Neural crest cell (in vitro differentiated cells): ENCODE measurements at places on chromosomes 5 and 9.

GRCh38 chr9:127200106-127200862 is 64.3 kb upstream of the GARNL3 start:
- DNase-seq: no peak

- DNase-seq: no peak
These were observed 150.2 kb downstream of the SGCD start for GRCh38 chr5:156477196-156477595.

GRCh38 chr9:4243877-4244812 is 55.7 kb downstream of the GLIS3 start:
- no peak for DNase-seq

- DNase-seq: peak; percentile 32
These were observed 530 bp downstream of the UCK1 start for GRCh38 chr9:131530546-131530919.

GRCh38 chr5:9089893-9090292 is 456.0 kb downstream of the SEMA5A start:
- no peak for DNase-seq

GRCh38 chr5:15614679-15615078 is 114.7 kb downstream of the FBXL7 start:
- no peak for DNase-seq

DNA sequence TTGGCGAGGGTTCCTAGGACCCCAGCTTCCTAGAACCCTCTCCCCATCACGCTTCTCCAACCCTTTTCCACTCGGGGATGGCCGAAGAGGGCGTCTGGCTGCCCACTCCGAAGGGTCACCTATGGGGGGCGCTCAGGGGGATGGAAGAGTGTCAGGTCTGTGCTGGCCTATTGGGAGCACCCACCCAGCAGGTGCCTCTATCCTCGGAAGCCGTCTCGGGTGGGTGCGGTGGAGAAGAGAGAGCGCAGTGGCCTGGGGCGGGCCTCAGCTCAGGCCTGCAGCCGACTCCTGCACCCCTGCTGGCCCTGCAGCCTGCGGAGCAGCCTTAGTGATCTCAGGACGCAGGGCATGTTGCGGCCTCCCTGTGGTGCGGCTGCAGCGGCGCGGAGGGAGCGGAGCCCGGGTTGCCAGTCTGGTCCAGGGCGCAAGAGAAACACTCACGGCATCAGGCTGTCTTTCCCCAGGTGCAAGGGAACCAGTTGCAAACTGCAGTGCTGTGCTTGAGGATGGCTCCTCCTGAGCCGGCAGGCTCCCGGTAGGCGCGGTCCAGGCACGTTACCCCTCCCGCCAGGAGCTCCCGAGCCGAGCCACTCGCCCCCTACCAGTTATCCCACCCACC is 1.5 kb upstream of the IRX2 start:
- DNase-seq: no peak

- no peak for DNase-seq
These were observed at the start of gene SLC25A2 for GRCh38 chr5:141303756-141304155. Gene SLC25A2, minus strand, starts transcription at chr5:141304049. Its CDS starts 184 bp downstream, at chr5:141303865.

GRCh38 chr5:84825606-84826005 is 440.9 kb upstream of the EDIL3 start:
- no peak for DNase-seq

GRCh38 chr5:127396490-127397155 is 106.0 kb downstream of the MEGF10 start:
- no peak for DNase-seq

GRCh38 chr9:1454616-1455347 is 404.6 kb downstream of the DMRT2 start:
- DNase-seq: no peak

DNA sequence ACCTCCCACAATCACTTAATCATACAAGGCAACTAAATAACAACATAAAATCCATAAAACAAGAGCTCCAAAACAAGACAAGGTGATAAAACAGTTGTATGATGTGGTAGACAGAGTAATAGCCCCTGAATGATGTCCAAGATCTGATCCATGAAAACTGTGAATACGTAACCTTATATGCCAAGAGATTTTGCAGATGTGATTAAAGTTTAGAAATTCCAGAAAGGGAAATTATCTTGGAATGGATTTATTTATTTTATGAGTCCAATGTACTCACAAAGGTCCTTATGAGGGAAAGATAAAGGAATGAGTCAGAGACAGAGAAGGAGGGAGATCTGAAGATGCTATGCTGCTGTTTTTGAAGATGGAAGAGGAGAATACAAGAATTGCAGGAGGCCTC is 1775.7 kb upstream of the C9orf72 start:
- no peak for DNase-seq

DNA sequence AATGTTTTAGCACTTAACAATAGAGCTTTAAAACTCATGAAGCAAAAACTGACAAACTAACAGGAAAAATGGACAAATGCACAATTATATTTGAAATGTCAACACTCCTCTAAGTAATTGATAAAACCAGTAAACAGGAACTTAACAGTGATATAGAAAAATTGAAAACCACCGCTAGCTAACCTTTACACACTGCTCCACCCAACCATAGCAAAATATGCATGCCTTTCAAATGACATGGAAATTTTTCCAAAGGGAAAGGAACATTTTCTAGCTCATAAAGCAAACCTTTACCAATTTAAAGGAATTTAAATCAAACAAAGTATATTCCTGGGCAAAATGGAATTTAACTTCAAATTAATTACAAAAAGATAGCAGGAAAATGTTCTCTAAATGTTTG is 109.2 kb downstream of the ADAMTS19 start:
- DNase-seq: no peak

DNA sequence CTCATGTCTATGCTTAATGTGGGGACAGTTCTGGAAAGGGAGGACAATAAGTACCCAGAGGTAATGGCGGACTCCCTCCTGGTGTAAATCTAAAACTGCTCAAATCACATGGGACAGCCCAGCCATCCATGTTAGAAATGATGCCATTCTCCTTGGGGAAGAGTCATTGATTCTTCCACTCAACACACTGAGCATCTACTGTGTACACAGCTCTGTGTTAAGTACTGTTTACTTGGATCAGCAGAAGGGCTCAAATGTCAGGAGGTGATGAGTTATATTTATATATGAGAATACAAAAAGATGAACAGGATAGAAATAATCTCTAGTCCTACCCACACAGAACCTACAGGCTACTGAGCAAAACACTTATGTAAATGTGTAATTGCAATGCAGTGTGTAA is 31.8 kb upstream of the NANS start:
- no peak for DNase-seq

DNA sequence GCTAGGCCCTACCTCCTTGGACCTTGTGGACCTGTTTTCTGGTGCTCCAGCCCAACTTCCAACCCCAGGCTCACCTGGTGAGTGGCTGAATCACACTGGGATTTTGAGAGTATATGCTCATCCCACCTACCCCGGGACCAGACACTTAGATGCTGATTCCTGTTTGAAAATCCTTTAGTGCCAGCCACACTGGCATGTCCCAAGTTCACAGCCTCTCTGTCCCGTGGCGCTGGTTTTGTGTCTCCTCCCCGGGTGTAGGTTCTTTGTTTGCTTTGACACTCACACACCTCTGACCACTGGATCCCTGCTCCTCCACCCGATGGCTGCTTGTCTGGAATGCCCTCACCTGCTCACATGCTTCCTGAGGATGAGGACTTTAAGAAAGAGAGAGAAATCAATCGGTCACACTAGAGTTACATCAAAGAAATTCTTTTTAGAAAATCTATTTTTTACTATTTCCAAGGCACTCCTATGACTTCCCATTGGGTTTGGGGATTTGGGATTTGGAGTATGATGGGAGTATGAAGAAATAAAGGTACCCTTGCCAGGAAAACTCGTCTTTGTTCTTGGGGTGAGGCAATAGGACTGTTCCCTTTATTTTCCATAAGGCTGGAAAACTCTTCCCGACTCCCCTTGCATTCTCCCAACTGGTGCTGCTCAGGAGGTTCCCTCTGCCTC is 7.3 kb upstream of the SLC25A48 start:
- DNase-seq: no peak

- DNase-seq: no peak
These were observed 71.3 kb downstream of the COL5A1 start for GRCh38 chr9:134712926-134713325.

GRCh38 chr5:74538206-74538661 is 102.3 kb downstream of the ENC1 start:
- no peak for DNase-seq

DNA sequence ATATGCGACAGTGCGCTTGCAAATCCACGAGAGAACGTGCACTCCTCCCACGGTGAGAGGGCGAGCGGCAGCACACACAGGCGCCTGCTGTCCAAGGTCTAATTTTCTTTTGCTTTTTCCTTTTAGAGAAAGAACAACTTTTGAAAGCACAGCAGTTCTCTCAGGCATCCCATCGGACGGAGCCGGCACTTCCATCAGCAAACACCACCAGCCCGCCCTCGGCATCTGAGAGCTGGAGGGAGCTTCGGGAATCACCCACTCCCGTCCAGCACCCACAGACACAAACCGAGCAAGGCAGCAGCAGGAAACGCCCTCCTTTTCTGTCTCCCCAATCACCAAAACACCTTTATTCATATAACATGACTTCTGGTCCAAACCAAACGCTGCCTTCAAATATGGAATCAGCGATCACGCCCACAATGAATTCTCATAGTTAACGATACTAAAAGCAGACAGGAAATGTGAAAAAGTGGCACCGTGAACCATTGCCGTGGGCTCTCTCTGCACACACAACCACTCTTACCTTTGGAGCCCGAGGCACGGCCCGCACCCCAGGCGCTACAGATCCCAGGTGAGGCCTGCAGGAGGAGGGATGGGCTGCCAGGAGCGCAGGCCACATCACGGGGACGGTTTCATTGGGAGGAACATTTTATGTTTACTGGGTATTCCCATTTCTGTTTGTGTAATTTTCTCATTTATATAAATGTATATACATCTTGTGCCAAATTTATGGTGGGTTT is 14.2 kb downstream of the LPCAT1 start:
- DNase-seq: no peak

DNA sequence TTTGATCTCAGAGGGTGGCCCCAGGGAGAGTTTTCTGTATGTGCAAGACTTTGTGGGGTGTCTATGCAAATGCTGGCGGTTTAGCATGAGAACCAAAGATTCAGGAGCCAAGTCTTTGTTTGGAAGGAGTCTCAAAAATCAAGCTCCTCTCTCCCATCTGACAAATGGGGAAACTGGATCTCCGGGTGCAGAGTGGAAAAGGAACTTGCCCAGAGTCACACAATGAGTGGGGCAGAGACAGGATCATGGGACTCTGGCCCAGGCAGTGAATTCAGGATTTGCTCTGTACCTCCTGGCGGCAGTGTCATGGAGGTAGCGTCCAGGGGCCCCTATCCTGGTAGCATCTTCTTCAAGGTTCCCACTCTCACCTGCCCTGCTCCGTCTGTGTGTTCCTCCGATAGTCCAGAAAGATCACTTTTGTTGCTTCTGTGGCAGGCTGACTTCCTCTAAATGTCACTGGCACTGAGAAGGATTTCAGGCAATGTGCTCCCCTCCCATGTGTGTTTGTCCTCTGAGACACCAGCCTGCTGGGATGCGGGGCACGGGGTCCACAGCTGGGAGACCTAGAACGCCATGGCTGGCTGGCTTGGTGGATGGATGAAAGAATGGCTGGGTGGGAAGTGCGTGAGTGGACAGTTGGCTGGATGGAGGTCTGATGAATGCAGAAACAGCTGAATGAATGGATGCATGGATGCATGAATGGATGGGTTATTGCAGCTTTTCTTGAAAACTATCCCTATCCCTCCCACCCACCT is 3.6 kb downstream of the CCL19 start:
- DNase-seq: no peak

GRCh38 chr5:154970759-154971158 is 29.9 kb downstream of the MRPL22 start:
- DNase-seq: no peak

- DNase-seq: peak; percentile 94
These were observed 1.3 kb upstream of the EGR1 start for GRCh38 chr5:138464008-138464387.

DNA sequence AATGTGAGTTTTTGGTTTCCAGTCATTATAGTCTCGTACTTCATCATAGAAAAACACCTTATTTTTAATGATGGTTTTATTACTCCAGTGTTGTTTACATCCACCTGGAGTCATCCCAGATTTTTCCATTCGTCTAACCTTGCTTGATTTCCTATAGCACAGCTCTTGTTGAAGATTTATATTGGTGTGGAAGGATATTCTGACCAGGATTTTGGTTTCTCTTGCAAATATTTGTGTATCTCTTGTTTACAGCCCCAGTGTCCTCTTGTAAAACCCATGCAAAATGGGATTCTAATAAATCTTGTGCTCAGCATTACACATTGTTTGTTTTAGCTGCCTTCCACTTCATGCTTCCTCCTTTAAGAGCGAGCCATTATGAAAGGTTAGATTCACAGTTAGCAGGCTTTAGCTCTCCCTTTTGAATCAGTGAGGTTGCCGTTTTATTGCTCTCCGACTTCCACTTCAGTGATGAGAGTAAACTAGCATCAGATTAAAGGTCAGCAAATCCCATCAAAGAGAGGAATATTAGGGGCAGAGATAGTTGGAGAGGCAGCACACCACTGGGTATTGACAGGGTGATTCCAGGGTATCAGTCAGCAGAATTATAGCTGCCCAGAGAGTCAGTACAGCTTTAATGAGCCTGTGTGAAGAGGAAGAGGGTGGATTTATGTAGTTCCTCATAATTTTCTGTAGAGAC is 157.1 kb downstream of the PBX3 start:
- no peak for DNase-seq

GRCh38 chr5:10460252-10460906 is 18.7 kb downstream of the ROPN1L start:
- DNase-seq: no peak

DNA sequence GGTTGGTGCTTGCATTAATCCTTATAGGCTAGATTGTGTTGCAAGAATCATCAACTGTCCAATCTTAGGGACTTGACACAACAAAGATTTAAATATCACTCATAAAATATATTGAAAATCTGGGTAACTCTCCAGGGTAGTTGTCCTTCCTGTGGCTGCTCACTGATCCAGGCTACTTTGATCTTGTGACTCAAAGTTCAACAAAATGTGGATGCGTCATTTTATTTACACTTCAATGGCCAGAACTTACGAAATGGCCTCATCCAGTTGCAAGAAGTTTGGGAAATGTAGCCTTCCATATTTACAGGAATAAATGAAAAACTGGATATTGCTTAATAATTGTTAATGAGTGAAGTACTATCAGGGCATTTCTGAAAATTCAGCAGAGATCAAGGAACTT is 235.5 kb upstream of the ACTBL2 start:
- no peak for DNase-seq

DNA sequence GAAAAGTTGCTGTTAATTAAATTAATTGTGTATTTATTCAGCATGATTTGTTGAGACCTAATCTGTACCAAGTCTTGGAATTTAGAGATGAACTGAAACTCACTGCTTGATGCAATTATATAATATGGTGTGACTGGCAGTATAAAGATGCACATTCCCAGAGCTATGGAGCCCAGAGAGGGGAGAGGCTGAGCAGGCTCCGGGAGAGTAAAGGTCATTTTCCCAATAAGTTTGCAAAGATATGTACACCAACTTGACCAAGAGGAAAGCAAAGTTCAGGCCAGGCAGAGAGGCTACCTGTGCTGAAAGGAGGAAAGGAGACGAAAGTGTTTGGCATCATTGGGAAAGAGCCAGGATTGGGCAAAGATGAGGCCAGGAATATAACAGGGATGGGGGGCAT is 271.7 kb upstream of the KLF4 start:
- no peak for DNase-seq
